ENCODE measurements at places on chromosomes 3 and 15.

DNA sequence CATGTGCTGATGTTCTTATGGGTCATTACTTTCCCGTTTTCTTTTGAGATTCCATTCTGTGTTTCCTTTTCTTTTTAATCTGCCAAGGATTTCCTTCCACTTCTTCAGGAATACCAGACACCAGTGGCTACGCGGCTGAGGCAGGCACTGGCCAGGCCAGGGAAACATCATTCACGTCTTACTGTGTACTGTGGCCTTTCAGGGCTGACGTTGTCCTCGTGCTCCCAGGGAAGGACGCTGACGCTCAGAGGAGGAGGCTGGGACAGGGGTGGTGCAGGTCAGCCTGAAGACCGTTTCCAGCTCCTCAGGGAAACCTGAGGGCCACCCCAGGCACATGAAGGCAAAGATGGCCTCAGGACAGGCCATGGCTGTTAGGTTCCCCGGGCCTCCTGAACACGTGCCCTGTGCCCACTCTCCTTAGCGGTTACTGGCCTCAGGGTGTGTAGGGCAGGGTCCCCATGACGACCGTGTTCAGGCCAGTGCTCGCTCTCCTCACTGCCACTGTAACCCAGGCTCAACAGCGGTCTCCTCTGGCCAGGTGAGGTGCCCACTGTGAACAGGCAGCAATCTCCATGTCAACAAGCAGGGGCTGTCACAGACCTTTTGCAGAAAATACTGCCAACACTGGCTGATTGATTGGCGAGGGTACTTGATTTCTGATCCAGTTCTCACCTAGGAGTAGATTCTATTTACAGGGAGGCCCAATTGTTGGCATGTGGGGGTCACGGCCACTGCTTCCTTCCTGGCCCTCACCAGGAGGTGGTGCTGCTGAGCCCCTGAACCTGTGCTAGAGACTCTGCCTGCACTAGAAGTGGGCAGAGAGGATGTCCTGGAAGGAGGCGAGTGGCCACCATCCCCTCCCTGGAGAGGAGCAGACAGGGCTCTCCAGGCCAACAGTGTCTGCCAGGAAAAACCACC is 169.5 kb downstream of the ATP10A start:
- no peak for DNase-seq

DNA sequence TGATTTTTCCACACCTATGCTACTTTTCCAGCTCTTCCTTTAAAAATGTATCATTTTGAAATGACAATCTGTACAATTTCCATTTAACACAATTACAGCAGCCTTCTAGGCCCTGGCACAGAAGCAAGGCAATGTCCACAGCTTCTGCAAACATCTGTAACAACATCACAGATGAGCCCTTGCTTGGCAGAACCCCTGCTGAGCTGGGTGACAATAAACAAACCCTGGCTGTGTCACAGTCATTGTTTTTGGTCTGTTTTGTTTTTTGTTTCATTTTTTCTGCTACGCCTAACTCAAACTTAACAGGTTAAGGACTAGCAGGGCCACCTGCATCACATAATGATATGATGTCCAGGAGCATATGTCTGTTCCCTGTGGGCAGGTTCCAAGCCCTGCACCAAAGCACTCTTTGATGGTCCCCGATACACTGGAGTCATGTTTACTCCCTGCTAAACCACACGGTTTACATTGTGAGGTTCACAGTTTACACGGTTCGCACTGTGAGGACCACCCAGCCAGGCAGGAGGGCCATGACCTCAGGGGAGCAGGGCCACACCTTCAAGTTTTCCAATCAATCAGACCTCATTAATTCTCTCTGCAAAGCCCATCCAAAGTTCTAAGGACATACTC is 186.8 kb upstream of the CHRNA7 start:
- no peak for DNase-seq

DNA sequence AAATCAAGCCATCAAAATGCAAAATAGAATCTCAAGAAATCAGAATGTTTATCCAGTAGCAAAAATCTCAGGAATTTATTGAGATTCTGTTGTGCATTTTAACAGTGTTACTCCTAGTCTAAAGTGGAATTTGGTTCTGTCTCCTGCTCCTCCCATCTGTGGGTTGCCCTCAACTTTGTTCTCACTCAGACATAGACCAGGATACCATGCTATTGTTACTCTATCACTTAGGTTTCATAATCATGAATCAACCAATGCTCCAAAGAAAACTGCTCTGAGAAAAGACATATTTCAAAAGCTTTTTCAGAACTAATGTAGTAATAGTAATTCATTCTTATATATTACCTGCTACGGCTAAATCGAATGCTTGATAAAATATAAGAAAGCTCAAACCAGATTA is 274.7 kb downstream of the RBMS3 start:
- no peak for DNase-seq

DNA sequence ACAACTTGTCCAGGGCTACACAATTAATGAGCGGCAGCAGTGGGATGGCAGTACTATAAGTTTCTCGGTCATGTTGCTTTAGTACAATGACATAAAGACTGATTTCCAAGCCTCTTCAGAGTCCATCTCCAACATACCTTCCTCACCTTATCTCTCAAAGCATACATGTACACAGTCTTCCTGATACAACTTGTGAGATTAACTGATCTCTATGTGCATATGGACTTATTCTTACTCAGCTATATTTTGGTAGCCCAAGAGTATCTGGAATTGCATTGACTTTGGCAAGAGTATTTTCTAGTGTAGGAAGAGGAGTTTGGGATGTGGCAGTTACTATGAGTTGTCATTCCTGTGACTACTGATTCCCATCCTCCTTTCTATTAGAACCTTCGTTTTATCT is 575.0 kb downstream of the EDEM1 start:
- DNase-seq: no peak

GRCh38 chr15:74958320-74958907 is 1.8 kb upstream of the RPP25 start:
- no peak for DNase-seq

DNA sequence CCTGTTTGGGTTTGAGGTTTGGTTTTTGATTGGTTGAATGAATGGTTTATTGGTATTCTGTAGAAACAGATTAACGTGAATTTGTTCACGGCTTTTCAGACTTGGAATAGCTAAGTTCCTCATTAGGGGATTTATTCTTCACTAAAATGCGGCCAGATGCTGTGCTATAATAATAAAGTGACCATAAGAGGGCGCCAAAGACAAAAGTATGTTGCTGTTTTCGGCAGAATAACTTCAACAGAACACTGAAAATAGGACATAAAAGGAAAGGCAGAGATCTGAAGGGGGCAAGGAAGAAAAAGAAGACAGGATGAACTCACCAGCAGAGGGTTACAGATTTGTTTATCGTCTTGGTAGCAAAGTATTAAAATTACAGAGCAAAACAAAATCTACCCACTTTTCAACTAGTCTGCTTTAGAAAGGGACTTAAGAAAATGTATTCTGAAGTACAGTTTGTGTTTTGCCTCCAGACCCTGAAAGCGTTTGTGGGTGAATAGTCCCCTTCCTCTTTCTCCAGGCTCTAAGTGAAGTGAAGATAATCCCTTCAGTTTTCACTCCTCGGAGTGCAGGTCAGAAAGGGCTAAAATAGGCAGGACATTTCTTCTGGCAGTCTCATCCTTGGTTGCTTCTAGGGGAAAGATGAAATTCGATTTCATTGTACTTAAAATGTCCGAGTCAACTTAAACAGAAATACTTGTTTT is 147.6 kb downstream of the IL20RB start:
- DNase-seq: no peak

DNA sequence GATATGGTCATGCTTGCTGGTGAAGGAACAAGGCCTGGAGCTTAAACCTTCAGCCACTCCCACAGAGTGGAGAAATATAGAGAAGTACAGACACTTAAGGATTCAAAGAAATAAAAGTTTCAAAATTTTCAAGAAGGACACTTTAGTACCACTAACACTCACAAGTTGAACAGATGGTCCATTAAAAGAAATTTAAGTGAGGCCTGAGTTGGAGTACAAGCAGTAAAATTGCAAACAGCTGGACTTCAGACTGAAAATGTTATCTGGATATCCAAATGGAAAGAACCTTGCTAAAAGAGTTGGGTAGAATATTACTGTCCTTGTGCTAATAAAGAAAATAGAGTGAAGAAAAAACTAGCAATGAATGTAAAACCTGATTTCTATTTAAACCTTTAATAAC is 397.1 kb upstream of the KCNMB2 start:
- DNase-seq: no peak

- DNase-seq: no peak
Measured at GRCh38 chr3:142998439-142998838, 2.9 kb upstream of the U2SURP start.

DNA sequence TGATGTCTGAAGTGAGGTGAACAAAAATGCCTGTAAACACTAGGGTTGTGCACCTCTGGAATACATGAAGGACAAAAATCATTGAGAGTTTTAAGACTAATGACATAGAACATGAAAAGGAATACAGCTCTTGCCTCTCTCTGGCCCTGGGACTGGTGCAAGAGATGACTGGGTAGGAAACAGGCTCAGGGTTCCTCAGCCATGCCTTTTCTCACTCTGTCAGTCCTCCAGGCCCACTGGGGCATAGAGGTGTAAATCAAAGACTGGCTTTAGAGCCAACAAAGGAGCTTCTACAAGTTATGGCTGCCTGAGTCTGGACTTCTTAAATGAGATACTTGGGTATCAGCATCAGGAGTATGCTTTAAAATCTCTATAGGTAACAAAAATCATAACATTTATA is 554.7 kb upstream of the KCNMB2 start:
- DNase-seq: no peak

- no peak for DNase-seq
Measured at GRCh38 chr15:63402498-63403253, 21.0 kb upstream of the CA12 start.
